Stimulated activated CD4-positive, alpha-beta T cell treated with anti-CD3 and anti-CD28 coated beads, Interleukin-4, amount 100 ng/mL, for 24 hours (primary cell): ENCODE measurements at places on chromosomes 1 and 21.

DNA sequence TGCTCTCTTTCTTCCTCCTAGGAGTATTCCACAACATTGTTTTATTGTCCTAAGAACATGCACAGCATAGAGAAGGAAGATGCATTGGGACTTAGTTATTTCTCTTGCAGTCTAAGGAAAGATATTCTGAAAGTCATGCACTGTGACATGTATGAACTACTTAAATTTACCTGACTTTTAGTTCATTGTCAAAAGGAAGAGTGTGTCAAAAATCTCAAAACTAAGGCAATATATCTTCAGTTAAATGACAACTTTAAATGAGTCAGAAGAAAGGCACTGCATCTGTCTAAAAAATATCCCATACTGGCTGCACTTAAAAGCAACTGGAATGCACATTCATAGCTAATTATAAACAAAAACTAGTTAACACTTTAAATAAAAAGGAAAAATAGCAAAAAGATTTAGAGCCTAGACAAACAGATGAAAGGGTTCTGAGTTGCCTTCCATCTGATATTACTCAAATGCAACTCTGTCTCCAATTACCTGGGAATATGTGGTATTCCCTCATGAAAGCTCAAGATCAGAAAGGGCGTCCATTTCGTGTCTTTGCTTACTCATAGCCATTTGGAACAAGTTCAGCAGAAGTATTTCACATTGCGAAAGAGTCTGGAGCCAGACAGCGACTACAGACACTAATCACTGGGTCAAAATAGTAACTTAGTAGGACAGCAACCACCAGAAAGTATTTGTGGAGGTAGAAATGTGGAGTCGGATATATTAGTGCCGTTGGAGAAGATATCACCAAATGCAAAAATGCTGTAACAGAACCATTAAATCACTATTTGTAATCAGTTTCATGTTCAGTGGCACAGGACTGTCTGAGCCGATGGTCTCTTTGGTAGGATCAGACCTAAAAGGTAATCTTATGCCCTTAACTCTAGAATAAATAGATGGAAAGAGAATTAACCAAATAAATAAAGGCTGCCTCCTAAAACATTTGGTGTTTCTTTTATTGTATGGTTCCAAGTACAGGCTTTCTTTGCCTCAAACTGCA, 225.7 kb downstream of the GREM2 start:
- DNase-seq = no peak

- no peak for DNase-seq
Measured at GRCh38 chr1:19835578-19835977, 20.5 kb upstream of the RNF186 start.

- no peak for DNase-seq
Measured at GRCh38 chr21:24844671-24845070, 762.6 kb downstream of the MRPL39 start.

DNA sequence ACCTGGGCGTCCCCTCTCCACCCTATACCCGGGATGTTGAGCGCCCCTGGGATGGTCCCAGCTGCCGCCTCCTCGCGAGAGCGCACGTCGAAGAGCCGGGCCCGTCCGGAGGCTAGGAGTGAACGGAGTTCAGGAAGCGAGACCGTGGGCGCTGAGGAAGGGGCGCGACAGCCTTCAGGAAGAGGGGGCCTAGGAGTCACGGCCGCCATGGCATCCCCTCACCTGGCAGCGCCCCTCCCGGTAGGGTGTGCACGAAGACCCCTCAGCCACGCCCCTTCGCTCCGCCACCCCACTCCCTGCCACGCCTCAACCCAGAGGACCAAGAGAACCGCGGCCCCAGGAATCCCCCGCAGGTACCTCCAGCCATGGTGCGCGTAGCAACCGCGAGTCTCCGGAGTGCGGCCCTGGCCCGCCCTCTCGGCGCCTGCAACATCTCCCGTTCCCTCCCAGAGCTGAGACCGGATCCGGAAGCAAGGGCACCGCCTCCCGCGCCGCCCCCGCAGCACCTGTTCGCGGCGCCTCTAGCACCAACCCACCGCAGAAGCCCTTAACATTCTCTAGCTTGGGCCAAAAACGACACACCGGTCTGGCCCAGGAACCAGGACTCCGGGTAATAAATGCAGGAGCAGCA, at the start of gene TSTD1:
Gene TSTD1 (minus strand): TSS at position 442 of the 631 bp plus-strand sequence. CDS start 75 bp downstream, at position 367.
- DNase-seq = peak; percentile 88

DNA sequence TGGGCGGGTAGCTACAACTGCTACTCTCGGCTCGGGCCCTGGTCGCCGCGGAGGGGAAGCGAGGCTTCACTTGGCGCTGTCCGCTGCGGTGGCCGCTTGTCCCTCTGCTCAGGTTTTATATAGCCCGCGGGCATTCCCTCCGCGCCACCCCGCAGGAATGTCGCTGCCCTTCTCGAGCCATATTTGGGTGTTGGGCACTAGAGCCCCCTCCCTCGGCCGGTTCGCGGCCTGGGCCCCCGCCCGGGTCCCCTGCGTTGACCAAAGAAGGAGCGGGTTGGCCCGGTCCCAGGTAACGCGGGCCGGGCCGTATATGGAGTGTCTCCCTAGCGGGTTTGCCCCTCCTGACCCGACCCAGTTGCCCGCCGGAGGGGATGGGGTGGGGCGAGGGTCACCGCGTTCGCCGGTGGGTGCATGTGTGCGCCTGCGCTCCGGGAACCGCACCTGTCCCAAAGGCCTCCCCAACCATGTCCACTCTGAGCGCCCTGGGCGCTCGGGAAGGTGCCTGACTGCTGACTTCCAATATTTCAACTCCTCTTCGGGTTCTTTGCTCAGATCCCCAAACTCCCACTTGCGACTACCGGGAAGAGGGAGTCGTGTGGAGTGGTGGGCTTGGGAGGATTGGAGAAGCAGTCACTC, at the start of gene ACTA1:
Gene ACTA1 (minus strand): TSS at position 90 of the 636 bp plus-strand sequence. CDS start 979 bp downstream, outside the sequence.
- DNase-seq = no peak

DNA sequence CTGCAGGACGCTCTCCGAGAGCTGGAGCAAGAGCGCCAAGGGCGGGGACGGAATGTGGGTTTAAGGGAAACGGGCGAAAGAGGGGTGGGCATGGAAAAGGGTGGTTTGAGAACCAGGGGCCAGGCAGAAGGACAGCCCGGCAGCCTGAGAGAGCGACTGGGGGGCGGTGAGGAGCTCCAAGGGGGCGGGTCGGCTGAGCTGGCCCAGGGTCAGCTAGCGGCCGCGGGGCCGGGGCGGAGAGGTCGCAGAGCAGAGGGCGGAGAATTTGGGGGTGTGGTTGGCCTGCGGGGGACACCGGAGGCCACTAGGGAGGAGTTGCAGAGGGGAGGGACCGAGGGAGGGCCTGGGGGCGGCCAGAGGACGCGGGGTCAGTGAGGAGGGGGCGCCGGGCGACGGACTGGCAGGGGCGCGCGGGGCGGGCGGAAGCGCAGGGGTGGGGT, 54.7 kb downstream of the NDUFS5 start:
- DNase-seq = no peak

GRCh38 chr21:23951251-23951650, 1656.0 kb downstream of the MRPL39 start:
- DNase-seq = no peak

- no peak for DNase-seq
Measured at GRCh38 chr21:40433538-40433937, 413.4 kb downstream of the DSCAM start.

- DNase-seq = peak; percentile 74
Measured at GRCh38 chr1:3530926-3531818, 76.7 kb downstream of the ARHGEF16 start.
